Natural killer cell (primary cell): ENCODE measurements at places on chromosomes 4 and X.

DNA sequence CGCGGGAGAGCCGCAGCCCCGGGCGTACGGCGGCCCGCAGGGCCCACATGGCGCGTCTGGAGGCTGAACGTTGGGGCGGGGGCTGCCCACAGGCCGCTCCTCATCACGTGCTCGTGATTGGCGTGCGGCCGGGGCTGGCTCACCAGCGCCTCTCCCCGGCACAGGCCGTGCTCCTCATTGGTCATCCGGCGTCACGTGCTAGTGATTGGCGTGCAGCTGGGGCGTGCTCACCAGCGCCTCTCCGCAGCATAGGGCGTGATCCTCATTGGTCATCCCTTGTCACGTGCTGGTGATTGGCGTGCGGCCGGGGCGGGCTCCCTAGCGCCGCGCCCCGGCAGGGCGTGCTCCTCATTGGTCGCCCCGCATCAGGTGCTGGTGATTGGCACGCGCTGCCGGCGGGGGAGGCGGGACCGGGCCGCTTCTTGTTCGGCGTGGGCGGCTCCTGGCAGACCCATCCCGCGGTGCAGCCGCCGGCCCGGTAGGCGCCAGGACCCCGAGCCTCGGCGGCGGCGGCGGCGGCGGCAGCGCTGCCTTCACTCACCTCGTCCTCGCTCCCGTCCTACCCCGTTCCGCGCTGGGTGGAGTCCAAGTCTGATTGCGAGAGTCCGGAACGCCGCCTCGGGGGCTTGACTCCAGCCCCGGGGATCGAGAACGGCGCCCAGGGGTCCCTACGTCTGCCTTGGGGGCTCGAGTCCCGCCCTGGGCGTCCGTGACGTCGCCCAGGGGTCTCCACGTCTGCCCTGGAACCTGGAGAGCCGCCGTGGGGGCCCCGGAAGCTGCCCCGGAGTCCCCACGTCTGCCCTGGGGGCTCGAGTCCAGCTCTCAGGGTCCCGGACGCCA is at the start of gene GTPBP6:
TSS of gene GTPBP6 (minus strand) at position 58 of the 840 bp plus-strand sequence. CDS start at position 49, 9 bp downstream.
- H3K4me1 ChIP-seq, result peaks cover 49% of the 10 kb centered on the region
- peaks cover 13% of the 10 kb centered on the region for H3K36me3 ChIP-seq
- H3K27ac ChIP-seq, result peak within 1 kb of the TSS; percentile 92
- H3K4me3 ChIP-seq, result peak within 1 kb of the TSS; percentile 99

DNA sequence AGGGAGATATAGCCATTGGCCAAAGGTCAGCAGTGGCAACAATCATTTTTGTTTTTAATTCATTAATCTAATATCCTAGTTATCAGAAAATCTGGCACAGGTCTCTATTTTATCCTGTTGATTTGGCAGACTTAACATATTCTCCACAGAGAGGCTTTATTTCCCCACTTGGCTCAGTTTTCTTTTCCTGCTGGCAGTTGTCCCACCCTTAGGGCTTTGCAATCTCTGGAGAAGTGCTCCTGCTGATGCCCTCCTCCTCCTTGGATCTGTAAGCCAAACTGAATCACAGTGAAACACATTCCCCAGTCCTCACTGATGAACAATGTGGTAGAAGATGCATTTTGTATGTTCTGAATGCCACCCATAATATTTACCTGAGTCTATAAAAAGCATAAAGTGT is 889.7 kb downstream of the PDHA2 start:
- no peaks in the 10 kb centered on the region for H3K27me3 ChIP-seq
- no peaks in the 10 kb centered on the region for H3K4me1 ChIP-seq
- no peak overlapping the region for H3K4me3 ChIP-seq
- no peak for DNase-seq

GRCh38 chrX:56800307-56800706 is 71.3 kb downstream of the NBDY start:
- H3K4me1 ChIP-seq, result peaks cover 47% of the 10 kb centered on the region
- DNase-seq, result no peak
- H3K27me3 ChIP-seq, result no peaks in the 10 kb centered on the region
- no peaks in the 10 kb centered on the region for H3K36me3 ChIP-seq
- peak overlapping the region; percentile 13 for H3K27ac ChIP-seq

DNA sequence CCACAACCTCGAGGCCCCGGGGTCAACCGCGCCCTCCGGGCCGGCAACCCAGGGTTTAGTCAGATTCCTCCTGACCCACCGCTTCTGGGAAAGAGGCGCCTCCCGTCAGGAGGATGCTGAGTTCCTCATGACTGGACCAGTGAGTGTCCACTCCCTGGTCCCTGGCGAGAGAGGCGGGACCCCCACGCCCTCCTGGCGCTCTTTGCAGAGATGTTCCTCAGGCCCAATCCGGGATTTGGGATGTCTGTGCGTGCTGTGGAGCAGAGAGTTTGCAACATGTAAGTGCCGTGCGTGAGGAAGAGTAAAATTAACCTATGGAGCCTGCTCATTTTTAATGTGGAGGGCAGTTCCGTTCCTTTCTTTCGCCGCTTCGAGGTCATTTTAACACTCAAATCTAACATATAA is 824 bp upstream of the UGDH start:
- H3K27ac ChIP-seq, result peak overlapping the region; percentile 68
- DNase-seq, result no peak
- no peaks in the 10 kb centered on the region for H3K36me3 ChIP-seq
- H3K4me3 ChIP-seq, result peak overlapping the region; percentile 93
- H3K27me3 ChIP-seq, result no peaks in the 10 kb centered on the region

GRCh38 chrX:18935893-18936292 is 48.0 kb downstream of the PHKA2 start:
- no peak for DNase-seq
- H3K4me3 ChIP-seq, result no peak overlapping the region
- H3K4me1 ChIP-seq, result no peaks in the 10 kb centered on the region
- H3K27ac ChIP-seq, result no peak overlapping the region

DNA sequence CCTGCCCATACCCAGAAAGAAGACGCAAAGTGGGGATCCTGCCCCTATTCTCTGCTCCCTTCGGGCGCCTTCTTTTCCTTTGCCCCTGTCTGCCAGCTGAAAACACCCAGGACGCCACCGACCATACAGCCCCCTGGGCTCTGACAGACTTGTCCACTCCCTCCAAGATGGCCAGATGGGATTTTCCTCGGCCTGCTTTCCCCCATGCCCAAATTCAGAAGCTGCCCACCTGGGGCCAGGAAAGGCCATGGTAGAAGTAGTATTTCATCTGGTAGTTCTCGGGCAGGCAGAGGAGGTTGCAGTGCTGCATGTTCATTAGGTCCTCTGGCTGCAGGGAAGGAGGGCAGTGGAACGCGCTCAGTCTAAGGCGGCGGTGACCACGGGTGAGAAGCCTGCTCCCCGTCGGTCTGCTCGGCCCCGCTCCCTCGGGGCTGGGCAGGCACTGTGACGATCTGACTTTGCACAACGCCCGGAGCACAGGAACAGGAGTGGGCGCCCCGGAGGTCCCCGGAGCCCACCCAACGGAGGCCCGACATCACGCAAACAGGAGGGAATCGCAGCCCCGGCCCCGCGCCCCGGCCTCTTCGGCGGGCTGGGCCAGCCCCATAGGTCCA is 582 bp downstream of the NAA10 start:
- no peaks in the 10 kb centered on the region for H3K27me3 ChIP-seq
- peaks cover 21% of the 10 kb centered on the region for H3K4me1 ChIP-seq
- peak overlapping the region; percentile 46 for H3K4me3 ChIP-seq

DNA sequence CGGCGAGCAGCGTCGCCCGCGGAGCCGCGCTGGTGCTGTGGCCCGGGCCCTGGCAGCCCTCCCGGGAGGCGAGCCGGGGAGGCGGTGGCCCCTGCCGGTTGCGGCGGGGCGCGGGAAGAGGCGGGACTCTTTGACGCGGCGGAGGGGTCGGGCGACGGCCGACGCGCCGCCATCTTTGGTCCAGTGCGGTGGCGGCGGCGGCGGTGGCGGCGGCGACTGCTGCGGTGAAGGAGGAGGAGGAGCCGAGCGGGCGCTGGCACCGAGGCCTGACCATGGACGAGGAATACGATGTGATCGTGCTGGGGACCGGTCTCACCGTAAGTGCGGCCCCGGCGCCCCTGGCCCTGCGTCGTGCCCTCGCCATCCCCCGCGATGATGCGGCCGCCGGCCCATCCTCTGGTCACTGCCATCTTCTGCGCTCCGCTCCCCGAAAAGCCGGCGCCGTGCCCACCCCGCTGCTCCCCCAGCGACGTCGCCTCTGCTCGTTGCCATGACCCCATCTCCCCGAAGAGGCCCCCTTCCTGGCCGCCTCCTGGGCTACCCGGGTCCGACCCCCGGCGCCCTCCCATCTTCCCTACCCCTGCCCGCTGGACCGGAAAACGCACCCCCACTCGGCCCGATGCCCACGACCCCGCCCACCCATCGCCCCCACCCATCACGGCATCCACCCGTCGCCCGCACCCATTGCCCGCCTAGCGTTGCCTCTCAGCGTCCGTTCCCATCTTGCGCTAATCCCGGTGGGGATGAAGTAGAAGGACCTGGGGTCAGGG is at the start of gene GDI1:
TSS of gene GDI1 (plus strand) at position 172 of the 770 bp plus-strand sequence. CDS start at position 273, 101 bp downstream.
- H3K36me3 ChIP-seq, result peaks cover 30% of the 10 kb centered on the region
- peak within 1 kb of the TSS; percentile 53 for H3K4me3 ChIP-seq
- peak within 1 kb of the TSS; percentile 81 for H3K27ac ChIP-seq
- H3K4me1 ChIP-seq, result peaks cover 23% of the 10 kb centered on the region
- DNase-seq, result peak; percentile 72

DNA sequence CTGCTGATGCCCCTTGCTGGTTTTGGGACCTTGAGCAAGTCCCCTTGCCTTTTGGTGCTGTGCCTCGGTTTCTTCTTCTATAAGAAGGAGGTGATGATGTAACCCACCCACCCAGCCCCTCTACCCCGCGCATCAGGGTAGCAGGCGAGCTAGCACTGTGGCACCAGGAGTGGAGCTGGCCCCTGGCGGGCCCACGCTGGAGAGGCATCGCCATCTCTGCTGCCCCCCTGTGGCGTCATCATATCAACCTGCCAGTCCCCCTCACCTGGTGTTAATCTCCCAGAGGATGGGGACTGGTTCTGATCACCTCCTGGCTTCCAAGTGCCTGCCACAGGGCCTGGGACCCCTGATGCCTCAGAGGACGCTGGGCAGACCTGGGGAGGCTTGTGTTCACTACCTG is 6.3 kb upstream of the SORCS2 start:
- H3K27ac ChIP-seq, result no peak overlapping the region
- no peaks in the 10 kb centered on the region for H3K27me3 ChIP-seq
- H3K4me1 ChIP-seq, result peaks cover 9% of the 10 kb centered on the region
- no peak for DNase-seq

- H3K4me3 ChIP-seq, result no peak overlapping the region
- no peak overlapping the region for H3K27ac ChIP-seq
- H3K4me1 ChIP-seq, result no peaks in the 10 kb centered on the region
- H3K27me3 ChIP-seq, result no peaks in the 10 kb centered on the region
Observed at GRCh38 chrX:25531096-25531495, 515.3 kb upstream of the ARX start.

GRCh38 chr4:166088576-166088975 is 215.5 kb downstream of the TLL1 start:
- H3K27ac ChIP-seq, result no peak overlapping the region
- no peaks in the 10 kb centered on the region for H3K4me1 ChIP-seq
- no peaks in the 10 kb centered on the region for H3K27me3 ChIP-seq
- no peaks in the 10 kb centered on the region for H3K36me3 ChIP-seq
- no peak for DNase-seq

DNA sequence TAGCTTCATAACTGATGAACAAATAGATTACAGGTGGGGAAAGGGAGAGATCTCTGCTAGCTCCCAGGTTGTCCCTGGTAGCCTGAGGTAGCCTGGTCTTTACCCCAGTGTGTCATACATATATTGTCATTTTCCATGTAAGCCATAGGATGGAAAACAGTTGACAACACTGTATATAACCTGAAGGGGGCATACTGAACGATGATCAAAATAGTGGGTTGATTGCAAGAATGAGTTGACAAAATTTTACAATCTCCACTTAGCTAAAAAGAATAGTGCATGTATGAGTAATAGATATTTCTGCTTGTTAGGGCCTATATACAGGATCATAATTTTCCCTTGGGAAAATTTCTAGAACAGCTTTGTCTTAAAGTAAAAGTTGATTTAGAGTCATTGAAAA is 304.1 kb upstream of the HAND2 start:
- DNase-seq, result no peak
- no peaks in the 10 kb centered on the region for H3K4me1 ChIP-seq
- no peak overlapping the region for H3K4me3 ChIP-seq
- no peak overlapping the region for H3K27ac ChIP-seq
- H3K27me3 ChIP-seq, result no peaks in the 10 kb centered on the region
- H3K36me3 ChIP-seq, result no peaks in the 10 kb centered on the region

- no peak overlapping the region for H3K4me3 ChIP-seq
- no peak overlapping the region for H3K27ac ChIP-seq
- H3K27me3 ChIP-seq, result no peaks in the 10 kb centered on the region
- no peaks in the 10 kb centered on the region for H3K4me1 ChIP-seq
- H3K36me3 ChIP-seq, result no peaks in the 10 kb centered on the region
Observed at GRCh38 chrX:81286608-81287007, 84.7 kb downstream of the SH3BGRL start.

DNA sequence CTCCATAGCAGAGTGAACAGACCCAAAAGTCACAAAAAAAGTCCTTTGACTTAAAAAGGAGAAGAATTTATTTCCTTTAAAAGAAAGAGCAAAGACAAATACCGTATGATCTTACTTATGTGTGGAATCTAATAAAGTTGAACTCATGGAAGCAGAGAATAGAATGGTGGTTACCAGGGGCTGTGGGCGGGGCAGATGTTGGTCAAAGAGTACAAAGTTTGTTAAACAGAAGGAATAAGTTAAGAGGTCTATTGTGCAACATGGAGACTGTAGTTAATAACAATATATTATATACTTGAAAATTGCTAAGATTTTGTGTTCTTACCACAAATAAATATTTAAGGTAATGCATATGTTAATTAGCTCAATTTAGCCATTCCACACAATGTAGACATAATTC is 173.3 kb upstream of the S100G start:
- no peaks in the 10 kb centered on the region for H3K36me3 ChIP-seq
- no peaks in the 10 kb centered on the region for H3K4me1 ChIP-seq
- no peaks in the 10 kb centered on the region for H3K27me3 ChIP-seq
- no peak overlapping the region for H3K4me3 ChIP-seq

- DNase-seq, result no peak
- peaks cover 20% of the 10 kb centered on the region for H3K36me3 ChIP-seq
- H3K27ac ChIP-seq, result no peak overlapping the region
- H3K27me3 ChIP-seq, result no peaks in the 10 kb centered on the region
- H3K4me3 ChIP-seq, result no peak overlapping the region
Observed at GRCh38 chrX:54564936-54565335, 34.9 kb downstream of the GNL3L start.

DNA sequence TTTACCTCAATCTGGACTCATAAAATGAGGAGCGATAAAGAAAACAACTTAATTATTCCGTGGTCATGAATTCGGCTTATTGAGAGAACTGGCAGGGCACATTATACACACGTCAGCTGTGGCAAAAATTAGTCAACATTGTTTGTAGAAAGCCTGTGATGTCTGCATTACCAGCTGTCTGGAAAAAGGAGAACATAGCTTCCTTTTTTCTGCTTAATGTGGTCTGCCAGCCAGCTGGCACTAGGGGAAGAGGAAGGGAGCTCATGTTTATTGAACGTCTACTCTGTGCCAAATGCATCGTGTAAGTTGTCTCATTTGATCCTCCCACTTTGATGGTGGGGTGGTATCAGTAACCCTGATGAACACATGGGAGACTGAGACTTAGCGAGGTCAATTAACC is 367.6 kb downstream of the ARHGAP24 start:
- no peak overlapping the region for H3K4me3 ChIP-seq
- H3K27me3 ChIP-seq, result no peaks in the 10 kb centered on the region
- H3K4me1 ChIP-seq, result no peaks in the 10 kb centered on the region
- no peak for DNase-seq
